Activated T-cell treated with anti-CD3 and anti-CD28 coated beads for 4 hours (primary cell): ENCODE measurements at places on chromosomes 12 and 14.

GRCh38 chr14:68223631-68224030 is 404.1 kb downstream of the RAD51B start:
- DNase-seq = no peak

GRCh38 chr12:76420222-76420621 is 72.0 kb upstream of the BBS10 start:
- DNase-seq = no peak

DNA sequence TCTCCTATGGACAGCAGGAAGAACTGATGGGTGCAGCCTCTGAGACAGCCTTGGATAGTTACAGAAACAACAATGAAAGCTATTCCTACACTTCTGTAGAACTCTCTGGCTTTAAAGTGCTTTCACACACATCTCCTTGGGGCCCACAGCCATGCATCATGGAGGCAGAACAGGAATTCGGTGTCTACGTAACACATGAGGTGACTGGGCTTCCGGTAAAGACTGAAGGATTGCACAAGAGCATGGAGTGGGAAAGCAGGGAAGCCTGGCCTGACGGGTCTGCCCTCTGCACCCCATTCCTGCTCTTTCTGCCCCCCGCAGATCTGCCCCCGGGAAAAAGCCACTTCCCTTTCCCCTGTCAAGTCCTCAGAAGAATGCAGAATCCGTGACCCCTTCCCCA is 82.6 kb downstream of the VWF start:
- no peak for DNase-seq

DNA sequence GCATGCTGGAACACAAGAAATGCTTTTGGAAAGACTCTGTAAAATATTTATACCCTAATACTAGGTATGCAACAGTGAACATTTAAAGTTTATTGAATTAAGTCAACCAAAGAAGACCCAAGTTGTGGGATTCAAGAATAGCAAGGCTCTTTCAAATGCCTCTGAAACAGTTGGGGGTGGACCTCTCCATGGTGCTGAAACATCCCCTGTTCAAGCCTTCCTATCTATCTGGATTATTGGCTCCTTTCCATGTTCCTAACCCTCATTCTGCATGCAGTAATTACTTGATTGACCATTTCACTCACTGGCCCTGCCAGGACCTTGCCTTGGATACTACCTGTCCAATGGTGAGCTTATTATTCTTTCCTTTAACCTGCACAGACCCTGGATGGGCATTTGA is 349.7 kb downstream of the NRXN3 start:
- DNase-seq = no peak

GRCh38 chr12:67601126-67601525 is 47.4 kb upstream of the DYRK2 start:
- DNase-seq = no peak

DNA sequence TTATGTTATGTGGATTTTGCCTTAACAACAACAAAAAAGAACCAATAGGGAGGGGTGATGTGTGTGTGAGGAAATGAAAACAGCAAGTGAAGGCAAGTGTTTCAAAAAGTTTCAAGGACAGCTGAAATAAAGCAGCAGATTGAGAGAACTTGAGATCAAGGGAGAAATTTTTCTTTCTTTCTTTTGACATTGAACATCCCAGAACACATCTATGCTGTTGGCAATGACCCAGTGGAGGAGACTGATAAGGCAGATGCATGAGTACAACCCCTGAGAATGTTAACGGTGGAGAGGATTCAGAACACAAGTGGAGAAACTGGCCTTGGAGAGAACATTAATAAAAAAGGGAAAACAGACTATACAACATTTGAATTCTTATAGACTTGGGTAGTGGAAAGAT is 2.9 kb downstream of the LLPH start:
- DNase-seq = no peak

DNA sequence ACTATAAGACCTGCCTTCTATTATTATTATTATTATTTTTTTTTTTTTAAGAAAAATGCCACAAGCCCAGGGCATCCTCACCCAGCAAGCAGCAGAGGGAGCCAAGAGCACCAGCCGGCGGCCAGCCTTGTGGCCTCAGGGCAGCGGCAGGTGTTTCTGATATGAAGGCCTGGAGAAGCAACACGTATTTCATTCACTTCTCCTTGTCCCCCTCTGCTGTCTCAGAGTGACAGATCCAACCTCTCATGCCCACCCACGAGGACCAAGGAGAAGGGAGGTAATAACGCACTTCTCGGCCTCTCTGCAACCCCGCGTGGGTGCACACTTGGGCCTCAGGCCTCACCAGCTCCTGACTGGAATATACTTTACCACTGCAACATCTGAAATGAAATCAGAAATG is 25.4 kb downstream of the CDC42BPB start:
- no peak for DNase-seq

DNA sequence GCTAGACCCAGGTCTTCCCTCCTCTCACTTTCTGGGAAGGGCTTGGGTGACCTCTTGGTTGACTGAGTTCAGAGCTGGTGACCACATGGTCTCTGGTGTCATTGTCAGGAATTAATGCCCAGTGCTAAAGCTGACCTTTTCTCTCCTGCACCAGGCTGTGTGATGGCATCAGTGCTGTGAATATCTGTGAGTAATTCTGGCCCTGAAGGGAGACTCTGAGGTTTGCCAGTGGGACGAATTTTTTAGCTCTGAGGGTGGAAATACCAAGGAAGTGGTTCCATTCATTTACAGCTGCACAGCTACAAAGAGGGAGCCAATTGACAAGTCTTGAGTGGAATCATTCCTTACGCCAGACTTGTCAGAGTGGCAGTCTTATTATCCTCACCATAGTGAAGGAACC is 6.2 kb upstream of the KRT86 start:
- DNase-seq = no peak

DNA sequence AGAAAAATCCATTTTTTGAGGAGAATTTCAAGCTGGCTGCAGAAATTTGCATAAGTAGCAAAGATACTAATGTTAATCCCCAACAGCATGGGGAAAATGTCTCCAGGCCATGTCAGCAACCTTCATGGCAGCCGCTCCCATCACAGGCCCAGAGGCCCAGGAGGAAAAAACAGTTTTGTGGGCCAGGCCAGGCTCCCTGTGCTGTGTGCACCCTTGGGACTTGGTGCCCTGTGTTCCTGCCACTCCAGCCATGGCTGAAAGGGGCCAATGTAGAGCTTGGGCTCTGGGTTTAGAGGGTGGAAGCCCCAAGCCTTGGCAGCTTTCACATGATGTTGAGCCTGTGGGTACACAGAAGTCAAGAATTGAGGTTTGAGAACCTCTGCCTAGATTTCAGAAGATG is 76.3 kb downstream of the MGAT4C start:
- no peak for DNase-seq

GRCh38 chr14:19930617-19931016 is at the start of gene OR4K1:
TSS of gene OR4K1 (plus strand) at chr14:19930917. CDS start at chr14:19935667, 4,750 bp downstream.
- no peak for DNase-seq

DNA sequence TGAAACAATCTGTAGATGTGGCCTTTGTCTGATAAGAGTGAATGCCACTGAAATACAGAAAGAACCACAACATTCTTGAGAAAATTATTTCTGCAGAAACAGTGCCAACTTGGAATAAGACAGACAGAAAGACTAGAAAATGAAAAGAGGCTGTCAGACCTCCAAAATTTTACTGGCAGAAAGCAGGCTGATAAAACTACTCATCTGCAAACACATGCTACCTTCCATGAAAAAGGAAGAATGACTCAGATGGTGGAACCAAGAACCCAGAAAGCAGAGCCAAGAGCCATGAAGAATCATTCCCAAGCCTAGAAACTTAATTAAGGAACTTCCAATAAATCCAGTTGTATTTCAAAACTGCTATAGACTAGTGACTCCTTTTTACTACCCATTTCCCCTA is 31.9 kb upstream of the OSBPL8 start:
- no peak for DNase-seq

DNA sequence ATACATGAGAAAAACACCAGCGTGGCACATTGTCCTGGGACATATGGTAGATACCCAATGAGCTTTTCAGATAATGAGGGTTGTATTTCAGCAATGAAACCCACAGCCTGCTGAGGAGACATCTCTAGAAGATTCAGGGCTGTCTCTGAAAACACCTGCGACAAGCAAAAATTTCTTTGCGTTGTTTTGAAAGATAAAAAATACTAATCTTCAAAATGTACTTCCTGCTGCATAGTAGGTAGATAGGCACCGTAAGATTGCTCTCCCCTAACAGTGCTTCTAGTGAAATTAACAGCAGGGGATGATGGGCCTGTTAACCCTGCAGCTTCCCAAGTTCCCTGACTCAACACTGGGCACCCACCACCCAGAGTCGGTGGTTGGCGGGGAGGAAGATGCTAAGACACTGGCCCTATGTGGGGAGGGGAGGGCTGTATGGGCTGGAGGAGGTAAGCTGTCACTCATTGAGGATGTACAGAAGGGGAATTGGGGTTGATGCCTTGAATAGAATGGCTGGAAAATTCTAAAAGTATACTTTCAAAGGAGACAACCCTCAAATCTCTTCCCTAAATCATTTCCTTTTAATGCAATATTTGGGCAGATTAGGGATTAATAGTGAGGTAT is 20.0 kb downstream of the ZFP36L1 start:
- no peak for DNase-seq

DNA sequence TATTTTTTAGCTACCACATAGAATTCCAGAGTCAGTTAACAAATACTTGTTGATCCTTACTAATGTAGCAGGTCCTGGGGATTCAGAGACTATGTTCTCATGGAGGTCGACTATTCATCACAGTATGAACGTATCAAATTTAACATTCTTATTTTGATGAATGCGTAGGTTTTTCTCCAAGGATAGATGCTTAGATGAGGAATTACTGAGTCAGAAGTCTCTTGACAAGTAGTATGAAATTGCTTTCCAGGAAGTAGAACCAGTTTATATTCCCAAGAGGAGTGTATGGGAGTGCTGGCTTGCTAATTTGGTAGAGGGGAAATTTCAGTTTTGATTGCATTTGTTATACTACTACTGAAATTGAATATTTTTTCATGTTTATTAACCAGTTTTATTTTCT is 42.8 kb upstream of the CRADD start:
- DNase-seq = no peak

DNA sequence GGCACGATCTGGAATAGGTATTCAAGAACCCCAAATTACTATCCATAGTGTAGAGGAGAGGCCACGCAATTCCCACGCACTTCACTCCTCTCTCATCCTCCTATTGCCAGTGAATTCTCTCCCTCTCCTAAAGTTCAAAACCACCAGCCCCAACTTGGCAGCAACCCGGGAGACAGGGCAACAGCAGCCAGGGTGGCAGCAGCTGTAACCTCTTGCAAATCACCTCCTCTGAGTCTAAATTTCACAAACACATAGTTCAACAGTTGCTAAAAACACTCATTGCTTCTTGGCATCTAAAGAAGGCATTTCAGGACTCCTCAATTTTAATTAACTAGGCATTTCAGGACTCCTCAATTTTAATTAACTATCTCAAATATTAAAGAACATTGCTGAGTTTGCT is 37.7 kb upstream of the MANSC4 start:
- no peak for DNase-seq
